ENCODE measurements at places on chromosomes 12 and 14. TPM values are rescaled to one million over a fixed set of nuclear protein-coding genes. Genes with fewer than 3 reads are reported as not detected.
A peak's percentile ranks its signal among the peaks of the same experiment; 100 is the strongest.

- peaks cover 94% of the 10 kb centered on the region for H3K36me3 ChIP-seq
- no peak for DNase-seq
- H3K4me3 ChIP-seq, result no peak overlapping the region
These were observed 84.1 kb downstream of the BCL11B start for GRCh38 chr14:99187858-99188257.

DNA sequence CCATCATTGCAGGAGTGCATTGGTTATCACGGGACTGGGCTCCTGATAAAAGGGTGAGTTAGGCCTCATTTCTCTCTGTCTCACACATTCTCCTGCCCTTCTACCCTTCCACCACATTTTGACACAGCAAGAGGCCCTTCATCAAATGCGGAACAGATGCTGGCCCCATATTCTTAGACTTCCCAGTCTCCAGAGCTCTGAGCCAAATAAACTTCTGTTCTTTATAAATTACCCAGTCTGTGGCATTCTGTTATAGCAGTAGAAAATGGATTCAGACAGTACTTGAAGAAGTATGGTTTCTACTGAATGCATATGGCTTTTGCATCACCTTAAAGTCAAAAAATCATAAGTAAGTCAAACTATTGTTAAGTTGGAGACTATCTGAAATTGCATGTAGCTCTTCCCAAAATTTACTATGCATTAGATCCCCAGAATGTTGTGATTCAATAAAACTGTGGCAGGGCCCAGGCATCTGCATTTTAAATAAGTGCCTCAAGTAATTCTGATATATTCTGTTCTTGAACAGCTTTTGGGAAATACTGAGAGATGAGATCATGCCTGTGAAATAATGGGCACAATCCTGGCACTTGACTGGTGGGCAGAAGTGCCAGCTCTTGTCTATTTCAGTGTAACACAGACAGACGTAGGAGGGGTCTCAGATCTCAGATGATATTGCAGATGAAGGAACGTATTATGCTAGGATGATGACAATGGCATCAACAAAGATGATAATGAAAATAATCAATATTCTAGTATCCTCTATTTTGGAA lies 68.2 kb downstream of the E2F7 start:
- H3K27ac ChIP-seq, result no peak overlapping the region
- H3K4me3 ChIP-seq, result no peak overlapping the region
- H3K36me3 ChIP-seq, result no peaks in the 10 kb centered on the region
- H3K27me3 ChIP-seq, result no peaks in the 10 kb centered on the region
- no peaks in the 10 kb centered on the region for H3K4me1 ChIP-seq
- no peak for DNase-seq

GRCh38 chr12:114409852-114410600 lies 4.1 kb upstream of the TBX5 start:
- H3K4me1 ChIP-seq, result no peaks in the 10 kb centered on the region
- no peaks in the 10 kb centered on the region for H3K36me3 ChIP-seq
- peaks cover 95% of the 10 kb centered on the region for H3K27me3 ChIP-seq
- no peak overlapping the region for H3K4me3 ChIP-seq
- no peak overlapping the region for H3K27ac ChIP-seq

GRCh38 chr12:93056971-93057535 lies 128.0 kb upstream of the EEA1 start:
- DNase-seq, result no peak
- no peak overlapping the region for H3K27ac ChIP-seq
- H3K27me3 ChIP-seq, result no peaks in the 10 kb centered on the region

DNA sequence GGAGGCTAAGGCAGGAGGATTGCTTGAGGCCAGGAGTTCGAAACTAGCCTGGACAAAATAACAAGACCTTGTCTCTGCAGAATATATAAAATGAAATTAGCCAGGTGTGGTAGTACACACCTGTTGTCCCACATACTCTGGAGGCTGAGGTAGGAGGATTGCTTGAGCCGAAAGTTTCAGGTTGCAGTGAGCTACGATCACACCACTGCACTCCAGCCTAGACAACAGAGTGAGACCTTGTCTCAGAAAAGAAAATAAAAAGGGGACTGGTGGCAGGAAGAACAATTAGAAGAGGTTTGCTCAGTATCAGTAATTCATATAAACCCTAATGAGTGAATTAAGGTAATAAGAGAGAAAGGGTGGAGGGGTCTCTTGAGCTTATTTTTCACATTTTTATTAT lies 8.0 kb downstream of the PSMA6 start:
- peak overlapping the region; percentile 68 for H3K27ac ChIP-seq
- no peaks in the 10 kb centered on the region for H3K27me3 ChIP-seq
- DNase-seq, result no peak
- H3K4me3 ChIP-seq, result no peak overlapping the region

Gene TTC9
- total RNA-seq, result 1.8 TPM

Gene PLA2G1B
- 0.09 TPM for total RNA-seq

Data from thymus (tissue), 14 donors.